ENCODE measurements at places on chromosomes 6 and 20.

- DNase-seq, result no peak
These were observed 62.6 kb downstream of the FAM50B start for GRCh38 chr6:3911614-3912336.

DNA sequence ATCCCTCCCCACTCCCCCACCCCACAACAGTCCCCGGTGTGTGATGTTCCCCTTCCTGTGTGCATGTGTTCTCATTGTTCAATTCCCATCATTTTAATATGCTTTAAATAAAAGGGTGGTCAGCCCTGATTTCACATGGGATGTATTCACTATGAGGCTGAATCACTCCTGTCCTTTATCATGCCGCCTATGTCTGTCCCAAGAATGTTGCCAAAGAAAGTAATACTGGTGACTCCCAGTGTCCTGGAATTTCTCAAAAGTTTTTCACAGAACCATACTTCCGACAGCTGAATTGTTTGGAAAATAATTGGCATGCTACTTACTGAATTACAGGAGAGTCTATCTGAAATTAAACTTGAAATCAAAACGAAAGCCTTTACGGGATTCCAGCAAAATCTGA, 217.7 kb downstream of the HAO1 start:
- DNase-seq, result no peak

GRCh38 chr20:63178889-63179686, 36.8 kb downstream of the YTHDF1 start:
- DNase-seq, result peak; percentile 71

DNA sequence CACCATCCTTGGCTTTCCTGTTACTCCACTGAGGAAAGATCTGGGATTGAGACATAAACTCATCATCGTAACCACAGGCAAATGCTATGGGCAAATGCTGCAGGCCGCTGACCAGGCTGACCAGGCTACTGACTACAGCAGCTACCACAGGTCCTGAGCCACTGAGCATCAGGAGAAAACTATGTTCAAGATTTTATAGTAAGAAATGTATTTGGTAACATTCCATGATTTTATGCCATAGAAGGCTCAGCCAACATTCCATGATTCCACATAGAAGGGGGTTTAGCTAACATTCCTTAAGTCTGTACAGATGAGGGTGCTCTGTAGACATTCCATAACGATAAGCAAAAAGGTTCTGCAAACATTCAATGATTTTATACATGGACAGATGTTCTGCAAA, 16.1 kb upstream of the B4GALT5 start:
- DNase-seq, result no peak

DNA sequence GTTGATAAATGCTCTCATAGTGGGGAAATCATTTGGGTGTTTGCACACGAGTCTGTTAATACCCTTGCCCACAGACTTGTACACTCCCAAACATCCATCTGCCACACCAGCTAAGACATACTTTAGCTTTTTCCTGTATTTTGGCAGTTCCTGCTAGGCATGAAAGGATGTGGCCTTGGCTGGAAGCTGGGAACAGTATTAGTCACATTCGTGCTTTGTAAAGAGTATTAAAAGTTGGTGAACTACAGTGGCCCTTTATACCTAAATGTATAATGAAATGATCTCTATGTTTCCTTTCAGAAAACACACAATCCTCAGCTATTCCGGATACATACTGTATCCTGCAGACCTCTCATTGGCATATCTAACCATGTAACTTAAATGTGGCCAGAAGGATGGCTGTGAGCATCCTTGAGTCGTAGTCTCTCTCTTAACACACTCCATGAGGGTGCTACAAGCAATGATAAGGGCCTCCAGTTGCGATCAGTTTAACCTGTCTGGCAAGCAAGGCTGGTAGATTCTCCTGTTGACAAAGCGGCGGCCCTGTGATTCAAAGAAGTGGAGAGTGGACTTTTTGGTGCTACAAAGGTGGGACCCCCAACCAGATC, 1.5 kb downstream of the LEMD2 start:
- no peak for DNase-seq

GRCh38 chr6:166751051-166751595, 124.1 kb upstream of the RPS6KA2 start:
- DNase-seq, result peak; percentile 49

DNA sequence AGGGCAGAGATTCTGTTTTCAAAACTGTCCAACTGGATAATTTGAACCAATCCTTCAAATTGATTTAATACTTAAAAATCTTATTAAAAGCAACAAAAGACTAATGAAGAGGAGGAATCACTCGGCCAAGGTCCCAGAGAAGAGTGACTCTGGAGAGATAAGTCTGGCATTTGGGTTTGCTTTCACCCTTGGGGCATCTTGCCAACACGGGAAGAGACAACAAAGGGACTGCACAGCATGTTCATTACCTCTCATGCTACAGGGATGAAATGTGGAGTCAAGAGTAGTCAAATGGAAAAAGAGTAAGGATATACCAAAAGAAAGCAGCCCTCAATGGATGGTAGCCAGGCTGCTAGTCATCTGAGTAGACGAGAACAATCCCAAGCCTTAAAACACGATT, 68.2 kb downstream of the KHDRBS2 start:
- no peak for DNase-seq

DNA sequence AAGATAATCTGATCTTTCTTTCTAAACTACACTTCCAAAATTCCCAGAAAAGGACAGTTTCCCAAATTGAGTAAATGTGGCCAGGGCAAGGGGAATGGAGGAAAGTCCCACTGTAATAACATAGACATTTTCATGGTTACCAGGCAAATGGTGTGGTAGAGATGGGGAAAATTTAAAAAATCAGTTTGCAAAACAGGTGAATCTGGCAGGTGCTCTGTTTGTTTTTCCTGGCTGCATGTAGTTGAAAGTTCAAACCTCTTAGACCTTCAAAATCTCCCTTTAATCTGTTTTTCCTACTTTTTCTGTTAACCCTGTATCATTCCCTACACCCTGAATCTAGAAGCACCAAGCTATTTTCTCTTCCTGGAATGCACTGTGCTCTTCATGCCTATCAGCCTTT, 2.0 kb upstream of the BCKDHB start:
- DNase-seq, result no peak

DNA sequence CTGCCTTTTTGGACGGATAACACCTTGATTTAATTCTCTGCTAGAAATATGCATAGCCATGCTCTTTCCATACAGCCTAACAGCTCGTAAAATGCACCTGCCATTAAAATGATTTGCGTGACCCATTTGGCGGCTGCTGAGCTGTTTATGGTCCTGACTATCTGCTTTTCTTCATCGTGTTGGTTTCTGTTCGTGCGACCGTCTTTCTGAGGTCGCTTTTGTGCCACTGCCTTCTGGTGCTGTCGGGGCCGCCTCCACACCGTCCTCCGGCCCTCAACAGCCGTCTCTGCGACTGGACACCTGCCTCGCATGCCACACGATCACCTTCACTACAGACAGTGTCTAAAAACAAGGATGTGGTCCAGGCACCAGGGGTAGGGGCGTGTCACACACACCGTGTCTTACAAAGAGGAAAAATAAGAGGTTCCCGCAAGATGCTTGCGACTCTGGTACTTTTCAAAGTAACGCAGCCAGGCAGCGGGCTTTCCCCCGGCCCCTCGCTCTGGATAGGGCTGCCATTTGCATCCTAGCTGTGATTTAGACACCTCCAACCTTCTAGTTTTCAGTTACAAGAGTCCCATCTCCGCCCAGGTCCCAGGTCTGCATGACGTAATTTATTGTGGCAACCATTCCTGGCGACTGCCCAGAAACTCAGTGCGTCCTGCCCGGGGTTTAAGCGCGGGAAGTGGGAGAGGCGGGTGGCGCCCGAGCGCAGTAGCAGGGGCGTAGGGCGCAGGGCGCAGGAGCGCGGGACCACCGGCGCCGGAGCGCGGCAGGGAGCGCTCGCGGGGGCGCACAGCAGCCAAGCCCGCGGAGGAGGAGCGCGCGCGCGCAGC, at the start of gene STMND1:
Gene STMND1 (plus strand): TSS at position 629 of the 836 bp plus-strand sequence. CDS start 208 bp downstream, outside the sequence.
- DNase-seq, result peak; percentile 63

- DNase-seq, result no peak
These were observed 25.6 kb upstream of the PREP start for GRCh38 chr6:105428342-105428957.

GRCh38 chr6:139895205-139895793, 520.9 kb upstream of the CITED2 start:
- DNase-seq, result no peak

DNA sequence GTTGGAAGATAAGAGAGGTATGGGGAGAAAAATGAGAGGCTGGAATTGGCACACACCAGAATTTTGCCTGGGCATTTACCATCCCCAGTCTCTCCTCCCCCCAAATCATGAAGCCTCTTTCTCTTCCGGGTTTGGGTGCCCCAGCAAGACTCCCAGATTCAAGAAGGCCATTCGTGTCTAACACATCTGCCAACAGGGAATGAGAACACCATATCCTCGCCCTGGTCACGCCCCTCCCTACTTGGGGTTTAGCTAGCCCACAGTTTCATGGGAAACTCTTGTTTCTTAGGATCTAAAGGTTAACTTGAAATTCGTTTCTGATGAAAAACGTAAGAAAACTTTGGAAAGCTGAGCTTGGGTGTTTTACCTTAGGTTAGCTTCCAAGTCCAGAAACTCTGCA, 105.5 kb upstream of the TMEM170B start:
- DNase-seq, result no peak

GRCh38 chr6:26249707-26249956, 115.4 kb upstream of the BTN3A2 start:
- DNase-seq, result no peak

- peak; percentile 45 for DNase-seq
These were observed 119.1 kb upstream of the CD93 start for GRCh38 chr20:23205211-23205610.

DNA sequence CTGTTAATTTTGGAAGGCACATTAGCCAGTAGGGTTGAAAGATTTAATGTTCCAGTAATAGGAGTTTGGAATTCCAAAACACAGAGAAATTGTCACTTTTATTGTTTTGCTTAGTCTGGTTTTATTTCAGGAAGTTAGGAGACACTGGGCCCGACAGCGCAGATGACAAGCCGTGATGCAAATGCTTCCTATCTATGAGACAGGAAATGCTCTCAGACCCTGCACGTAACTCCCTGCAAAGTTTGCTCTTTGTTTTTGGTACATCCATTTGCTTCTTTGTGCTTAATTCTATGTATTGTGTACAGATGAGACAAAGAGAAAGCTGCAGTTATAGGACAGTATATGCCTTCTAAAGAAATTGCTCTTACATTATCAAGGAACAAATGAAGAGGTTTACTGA, 201.6 kb upstream of the SGK1 start:
- DNase-seq, result no peak

DNA sequence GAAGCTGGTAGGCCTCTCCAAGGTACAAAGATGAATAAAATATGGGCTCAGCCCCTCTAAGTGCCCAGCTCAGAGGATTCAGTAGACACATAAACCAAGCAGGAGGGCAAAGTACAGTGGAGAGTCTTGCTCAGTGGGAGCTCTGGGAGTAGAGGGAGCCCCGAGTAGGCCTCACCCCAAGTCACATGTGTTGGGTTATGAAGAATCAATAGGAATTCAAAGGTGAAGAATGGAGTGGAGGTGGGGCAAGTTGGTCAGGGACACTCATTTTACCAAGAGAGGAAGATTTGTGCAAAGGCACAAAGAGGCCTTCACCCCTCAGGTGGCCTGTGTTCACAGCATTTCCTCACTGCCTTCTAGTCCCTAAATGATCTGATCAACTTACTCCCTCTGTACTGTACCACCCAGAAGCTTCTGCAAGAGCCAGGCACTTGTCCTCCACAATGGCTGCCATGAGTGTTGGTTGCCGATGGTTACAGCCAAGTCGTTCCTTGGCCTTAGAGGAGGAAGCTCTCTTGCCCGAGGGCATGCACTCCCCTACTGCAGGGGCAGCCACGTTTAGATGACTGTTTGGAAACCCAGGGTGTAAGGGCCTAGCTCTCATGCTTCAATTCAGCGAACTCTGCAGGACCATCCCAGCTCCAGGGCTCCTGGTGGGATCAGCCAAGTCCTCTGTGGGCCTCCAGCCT, 6.7 kb upstream of the CDKN1A start:
- DNase-seq, result no peak

DNA sequence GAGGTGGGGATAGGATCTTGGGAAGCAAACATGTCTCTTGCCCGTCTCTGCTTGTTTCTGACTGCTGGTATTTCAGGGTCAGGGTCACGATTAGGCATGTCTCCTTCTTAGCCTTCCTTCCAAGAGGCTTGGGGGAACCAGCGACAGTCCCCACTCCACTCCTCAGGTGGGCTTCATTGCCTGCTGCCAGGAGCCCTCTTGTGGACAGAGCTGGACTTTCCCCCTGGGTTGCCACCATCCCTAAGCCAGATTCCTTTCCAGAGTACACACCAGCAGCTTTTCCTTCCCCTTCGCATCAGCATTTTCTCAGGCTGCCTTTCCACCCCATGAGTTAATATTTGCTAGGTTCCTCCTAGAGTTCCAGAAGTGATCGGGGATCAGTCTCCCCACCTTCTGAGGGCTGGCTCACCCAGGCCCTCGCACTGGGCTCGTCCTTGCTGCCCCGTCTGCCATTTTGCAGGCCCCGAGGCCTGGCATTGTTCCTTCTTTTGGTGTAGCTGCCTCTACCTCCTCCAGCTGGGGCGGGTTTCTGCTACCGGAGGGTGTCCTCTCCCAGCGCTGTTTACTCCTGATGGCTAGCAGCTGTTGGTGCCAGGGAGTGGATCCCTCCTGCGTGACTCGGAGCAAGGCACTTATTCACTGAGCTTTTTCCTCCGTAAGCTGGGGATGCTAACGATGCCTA, 8.8 kb upstream of the C20orf144 start:
- DNase-seq, result peak; percentile 84

GRCh38 chr6:26537846-26538571, at the start of gene HMGN4:
HMGN4 (plus strand) TSS chr6:26538366; CDS start chr6:26545207, 6,841 bp downstream.
- peak; percentile 93 for DNase-seq

- no peak for DNase-seq
These were observed 88.8 kb downstream of the TAF4 start for GRCh38 chr20:61976644-61977418.

DNA sequence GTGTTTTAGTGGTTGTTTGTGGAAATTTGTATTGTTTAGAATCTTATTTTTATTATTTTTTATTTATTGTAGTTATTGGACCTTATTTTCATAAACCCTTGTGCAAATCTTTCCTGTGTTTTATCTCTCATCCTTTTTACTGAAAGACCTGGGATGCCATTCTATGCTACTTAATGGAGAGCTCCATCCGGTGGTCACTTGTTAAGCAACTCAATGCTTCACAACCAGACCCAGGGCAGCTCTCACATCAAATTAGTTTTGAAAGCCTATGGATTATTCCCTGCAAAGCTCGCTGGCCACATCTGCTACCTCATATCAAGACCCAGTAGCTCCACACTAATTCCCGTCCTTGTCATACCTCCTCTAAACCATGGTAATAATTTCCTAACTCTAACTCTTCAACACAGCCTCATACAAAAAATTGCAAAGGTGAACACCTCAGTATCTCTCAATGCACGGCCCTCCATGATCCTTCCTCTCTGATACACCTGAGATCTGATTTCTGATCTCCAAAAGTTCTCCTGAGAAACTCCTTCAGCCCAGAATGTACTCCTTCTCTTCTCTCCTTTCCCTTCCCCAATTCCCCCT, 296.6 kb upstream of the MANEA start:
- DNase-seq, result peak; percentile 79

DNA sequence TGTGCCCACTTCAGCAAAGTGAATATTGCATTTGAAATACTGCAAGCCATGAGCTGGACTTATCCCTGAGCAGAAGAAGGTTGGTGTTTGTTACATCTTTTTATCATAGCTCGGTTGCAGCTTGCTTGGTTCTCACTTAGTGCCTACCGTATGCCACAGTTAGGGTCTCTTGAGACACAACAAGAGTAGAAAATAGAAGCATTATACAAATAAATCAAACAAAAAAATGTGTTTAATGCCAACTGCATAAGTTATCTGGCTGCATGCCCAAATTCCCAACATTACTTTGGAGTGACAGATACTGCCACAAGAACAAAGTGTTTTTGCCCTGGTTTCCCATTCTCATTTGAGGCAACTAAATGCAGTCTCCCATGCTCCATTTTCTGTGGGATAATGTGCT, 53.9 kb upstream of the LAMP5 start:
- no peak for DNase-seq

All from neural progenitor cell (in vitro differentiated cells).